Vagina (tissue), 2 donors: ENCODE measurements at places on chromosomes 6 and 20. TPM values are rescaled to one million over a fixed set of nuclear protein-coding genes. Genes with fewer than 3 reads are reported as not detected.

DNA sequence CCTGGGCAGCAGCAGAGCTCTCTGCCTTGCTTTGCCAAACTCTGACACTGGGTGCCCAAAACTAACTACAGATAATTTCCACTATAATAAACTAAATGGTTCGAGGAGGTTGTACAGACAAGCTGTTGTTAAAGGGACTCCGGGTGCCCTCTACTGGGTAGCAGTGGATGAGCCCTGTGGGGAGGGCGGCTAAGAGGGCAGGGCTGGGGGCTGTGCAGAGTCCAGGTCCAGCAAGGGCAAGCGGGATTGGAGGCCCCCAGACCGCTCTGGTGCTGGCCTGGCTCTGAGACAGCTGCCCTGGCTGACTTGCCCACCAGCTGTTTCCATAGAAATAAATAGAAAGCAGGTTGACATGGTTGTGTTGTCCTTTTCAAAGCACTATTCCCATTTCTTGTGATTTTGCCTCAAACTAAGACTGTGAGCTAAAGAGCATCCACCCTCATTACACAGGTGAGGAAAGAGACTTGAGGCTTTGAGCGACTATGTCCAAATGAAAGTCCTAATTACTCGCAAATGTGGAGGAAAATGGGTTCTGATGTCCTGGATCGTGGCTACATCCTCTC is 167.6 kb upstream of the CST7 start:
- no peak for DNase-seq

GRCh38 chr20:380763-381580 is 412 bp downstream of the TRIB3 start:
- DNase-seq, result no peak

- no peak for DNase-seq
Observed at GRCh38 chr20:25600632-25601031, 15.3 kb upstream of the NINL start.

GRCh38 chr20:20734475-20734948 is 22.1 kb upstream of the RALGAPA2 start:
- peak; percentile 8 for DNase-seq

- DNase-seq, result no peak
Observed at GRCh38 chr20:46255440-46256104, 52.7 kb downstream of the CDH22 start.

GRCh38 chr6:134341999-134342567 is 24.2 kb upstream of the SGK1 start:
- no peak for DNase-seq

DNA sequence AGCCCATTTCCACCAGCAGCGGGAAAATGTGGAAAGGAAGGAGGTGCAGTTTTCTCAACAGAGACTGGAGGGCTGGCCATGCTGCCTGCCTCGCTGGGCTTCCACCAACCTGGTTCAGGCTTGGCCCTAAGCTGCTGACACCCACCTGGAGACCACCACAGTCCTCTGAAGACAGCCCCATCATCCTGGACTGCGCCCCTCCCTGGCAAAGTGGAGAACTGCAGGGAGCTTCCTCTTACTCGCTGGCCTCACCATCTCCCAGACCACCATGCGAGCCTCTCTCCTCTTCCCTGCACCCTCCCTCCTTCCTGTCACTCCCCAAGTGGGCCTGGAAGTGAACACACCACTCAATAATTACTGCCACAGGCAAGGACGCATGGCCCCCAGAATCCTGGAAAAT is 71.5 kb downstream of the PSMG4 start:
- no peak for DNase-seq

DNA sequence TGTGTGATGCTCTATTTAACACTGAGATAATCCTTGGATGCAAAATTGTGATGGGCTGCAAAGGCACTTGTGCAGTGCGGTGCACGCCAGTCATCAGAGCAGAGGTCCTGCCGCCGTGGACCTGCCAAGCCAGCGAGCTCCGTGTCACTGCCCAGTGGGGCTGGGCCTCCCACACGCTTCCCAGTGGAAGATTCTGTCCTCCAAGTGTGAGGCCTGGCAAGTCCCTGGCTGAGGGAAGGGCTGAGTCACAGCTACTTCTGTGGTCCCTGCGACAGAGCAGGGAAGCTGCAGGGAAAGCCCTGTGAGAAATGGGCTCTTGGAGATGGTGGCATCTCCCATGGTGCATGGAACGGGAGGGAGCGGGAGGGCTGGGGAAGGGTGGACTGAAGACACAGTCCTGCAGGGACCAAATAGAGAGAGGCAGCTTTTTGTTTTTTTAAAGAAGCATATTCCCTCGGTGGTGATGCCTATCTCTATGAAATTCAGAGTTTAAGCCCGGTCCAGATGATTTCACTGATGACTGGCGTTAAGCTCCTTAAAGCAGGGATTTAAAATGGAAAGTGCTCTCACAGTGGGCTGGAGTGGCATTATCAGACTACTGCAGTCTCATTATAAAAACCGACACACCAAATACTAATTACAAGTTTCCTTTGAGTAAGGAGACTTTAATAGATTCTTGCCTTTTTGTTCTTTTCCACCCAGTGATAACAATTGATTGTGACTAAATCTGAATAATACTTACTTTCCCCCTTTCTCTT is 413.7 kb downstream of the QKI start:
- no peak for DNase-seq

DNA sequence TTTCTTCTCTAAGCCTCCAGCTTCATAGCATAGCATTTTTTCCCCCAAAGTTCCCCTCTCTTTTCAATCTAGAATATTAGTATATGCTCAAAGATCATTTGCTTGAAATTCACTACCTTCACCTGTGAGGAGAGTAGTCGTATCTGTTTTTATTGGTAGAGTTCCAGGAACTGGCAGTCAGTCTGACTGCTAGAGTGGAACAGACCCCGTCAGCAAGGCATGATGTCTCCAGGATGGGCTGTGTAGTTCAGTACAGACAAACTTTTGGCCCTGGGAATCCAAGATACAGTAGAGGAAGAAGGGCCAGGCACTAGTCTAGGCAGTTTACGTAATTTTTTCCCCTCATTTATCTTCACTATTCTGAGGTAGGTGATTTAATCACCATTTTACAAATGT is 29.1 kb downstream of the RALY start:
- DNase-seq, result no peak

DNA sequence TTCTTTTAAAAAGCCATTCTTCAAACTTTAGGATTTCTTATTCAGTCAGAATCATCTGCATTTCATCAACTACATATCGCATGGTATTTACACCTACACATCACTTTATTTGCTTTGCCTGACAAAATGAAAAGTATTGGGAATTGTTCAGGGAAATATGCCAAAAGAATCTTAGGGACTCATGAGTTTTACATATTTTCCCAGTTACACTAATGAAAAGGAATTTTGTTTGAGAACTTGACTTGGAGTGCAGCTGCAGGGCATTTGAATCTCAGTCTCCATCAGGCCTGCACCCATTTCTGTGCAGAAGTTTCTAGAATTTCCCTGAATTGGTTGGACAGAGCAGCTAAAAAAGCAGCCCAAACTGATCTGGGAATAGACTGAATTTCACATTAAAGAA is 65.3 kb downstream of the MTHFD1L start:
- no peak for DNase-seq

DNA sequence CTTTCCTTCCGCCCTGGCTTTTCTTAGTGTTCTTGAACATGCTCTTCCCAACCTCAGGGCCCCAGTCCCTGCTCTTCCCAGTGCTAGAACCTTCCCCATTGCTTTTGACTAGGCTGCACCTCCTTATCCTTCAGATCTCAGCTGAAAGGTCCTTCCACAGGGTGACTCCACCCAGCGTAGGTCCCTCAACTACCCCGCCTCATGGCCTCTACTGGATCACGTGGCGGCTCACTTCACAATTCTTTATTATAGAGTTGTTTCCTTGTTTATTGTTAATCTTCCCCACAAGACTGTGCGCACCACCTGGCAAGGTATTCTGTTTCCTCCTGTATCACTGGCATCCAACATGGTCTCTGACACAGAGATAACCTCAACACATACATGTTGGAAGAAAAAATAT is 31.2 kb downstream of the TTLL9 start:
- no peak for DNase-seq

- DNase-seq, result no peak
Observed at GRCh38 chr6:133114973-133115372, 126.2 kb upstream of the EYA4 start.

- no peak for DNase-seq
Observed at GRCh38 chr6:10256113-10256690, 158.7 kb downstream of the TFAP2A start.

- DNase-seq, result no peak
Observed at GRCh38 chr6:109303164-109303563, 79.1 kb downstream of the CD164 start.

GRCh38 chr20:51326201-51326819 is 216.2 kb downstream of the NFATC2 start:
- DNase-seq, result no peak

Gene ALDH8A1
- not detected for total RNA-seq

Gene COL19A1
- total RNA-seq, result 0.49 TPM

Gene TPD52L1
- total RNA-seq, result 85.0 TPM

Gene TCP11
- not detected for total RNA-seq

Gene SEMG1
- total RNA-seq, result not detected

Gene SNX21
- total RNA-seq, result 145 TPM
